Effector CD4-positive, alpha-beta T cell (primary cell): ENCODE measurements at places on chromosomes 11 and 22.

- no peak for DNase-seq
Observed at GRCh38 chr11:130427581-130428315, 661 bp downstream of the ADAMTS8 start.

DNA sequence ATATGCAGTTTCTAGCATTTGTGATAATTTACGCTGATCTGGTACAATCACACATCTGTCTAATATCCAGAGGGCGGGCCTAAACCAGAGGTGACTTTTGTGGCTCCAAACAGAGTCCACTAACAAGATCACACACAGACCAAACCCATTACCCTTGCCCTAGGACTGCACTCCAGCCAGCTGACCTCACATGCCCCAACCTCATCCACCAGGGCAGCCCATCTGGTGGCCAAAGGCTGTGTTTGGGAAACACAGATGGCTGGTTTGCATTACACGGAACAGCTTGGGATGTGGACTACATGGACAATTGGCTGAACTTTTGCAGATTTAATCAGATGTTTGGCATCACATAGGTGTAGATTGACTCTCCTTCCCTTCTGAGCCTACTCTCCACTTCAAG lies 228.2 kb downstream of the GRIK4 start:
- no peak for DNase-seq

DNA sequence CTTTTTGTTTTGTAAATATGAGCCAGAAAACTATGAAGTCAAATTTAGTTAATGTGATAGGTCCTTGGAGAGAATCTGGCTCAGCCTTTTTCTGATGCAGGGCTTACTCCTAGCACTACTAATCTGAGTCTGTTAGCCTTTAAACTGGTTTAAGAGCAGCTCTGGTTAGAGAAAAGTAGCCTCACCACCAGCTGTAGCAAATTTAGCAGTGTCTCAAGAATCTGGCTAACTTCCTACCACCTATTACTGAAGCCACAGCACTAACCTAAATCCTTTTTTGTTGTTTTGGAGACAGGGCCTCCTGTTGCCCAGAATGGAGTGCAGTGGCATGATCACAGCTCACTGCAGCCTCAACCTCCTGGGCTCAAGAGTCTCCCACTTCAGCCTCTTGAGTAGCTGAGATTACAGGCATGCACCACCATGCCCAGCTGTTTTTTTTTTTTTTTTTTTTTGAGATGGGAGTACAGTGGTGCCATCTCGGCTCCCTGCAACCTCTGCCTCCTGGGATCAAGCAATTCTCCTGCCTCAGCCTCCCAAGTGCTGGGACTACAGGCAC lies 13.9 kb downstream of the RBM4B start:
- no peak for DNase-seq

- no peak for DNase-seq
Observed at GRCh38 chr22:48760481-48761390, 1066.9 kb downstream of the BRD1 start.

DNA sequence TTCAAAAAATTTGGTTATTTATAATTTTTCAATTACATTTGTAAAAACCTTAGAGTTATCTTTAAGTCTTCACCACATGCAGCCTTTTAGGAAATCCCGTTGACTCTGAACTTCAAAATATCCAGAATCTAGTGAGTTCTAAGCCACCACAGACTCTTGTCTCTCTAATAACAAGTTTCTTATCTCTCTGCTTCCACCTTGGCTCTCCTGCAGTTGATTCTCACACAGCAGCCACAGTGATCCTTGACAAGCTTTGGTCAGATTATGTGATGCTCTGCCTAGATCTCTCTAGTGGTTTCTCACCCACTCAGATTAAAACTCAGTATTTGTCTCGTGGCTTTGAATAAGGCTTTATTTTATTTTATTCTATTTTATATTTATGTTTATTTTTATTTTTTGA lies 8.6 kb downstream of the HSD17B12 start:
- no peak for DNase-seq

- no peak for DNase-seq
Observed at GRCh38 chr11:82261367-82261766, 472.3 kb downstream of the FAM181B start.

DNA sequence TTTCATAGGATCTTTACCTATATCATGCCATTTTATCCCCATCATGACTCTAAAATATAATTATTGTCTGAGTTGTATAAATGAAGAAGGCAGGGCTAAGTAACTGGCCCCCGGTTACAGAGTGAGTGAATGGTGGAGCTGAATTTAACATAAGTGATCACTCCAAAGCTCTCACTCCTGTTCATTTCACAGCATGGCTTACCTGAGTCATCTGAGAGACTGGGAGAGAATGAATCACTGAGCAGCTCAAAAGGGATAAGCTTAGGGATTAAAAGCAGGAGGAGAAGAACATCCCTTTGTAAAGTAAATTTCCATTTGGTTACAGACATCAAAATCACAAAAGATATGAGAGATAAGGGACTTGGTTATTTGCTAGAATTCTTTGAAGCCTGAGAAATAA lies 294.0 kb upstream of the CTSC start:
- DNase-seq: no peak

GRCh38 chr11:47415091-47415854 lies 6.9 kb downstream of the SLC39A13 start:
- DNase-seq: no peak

DNA sequence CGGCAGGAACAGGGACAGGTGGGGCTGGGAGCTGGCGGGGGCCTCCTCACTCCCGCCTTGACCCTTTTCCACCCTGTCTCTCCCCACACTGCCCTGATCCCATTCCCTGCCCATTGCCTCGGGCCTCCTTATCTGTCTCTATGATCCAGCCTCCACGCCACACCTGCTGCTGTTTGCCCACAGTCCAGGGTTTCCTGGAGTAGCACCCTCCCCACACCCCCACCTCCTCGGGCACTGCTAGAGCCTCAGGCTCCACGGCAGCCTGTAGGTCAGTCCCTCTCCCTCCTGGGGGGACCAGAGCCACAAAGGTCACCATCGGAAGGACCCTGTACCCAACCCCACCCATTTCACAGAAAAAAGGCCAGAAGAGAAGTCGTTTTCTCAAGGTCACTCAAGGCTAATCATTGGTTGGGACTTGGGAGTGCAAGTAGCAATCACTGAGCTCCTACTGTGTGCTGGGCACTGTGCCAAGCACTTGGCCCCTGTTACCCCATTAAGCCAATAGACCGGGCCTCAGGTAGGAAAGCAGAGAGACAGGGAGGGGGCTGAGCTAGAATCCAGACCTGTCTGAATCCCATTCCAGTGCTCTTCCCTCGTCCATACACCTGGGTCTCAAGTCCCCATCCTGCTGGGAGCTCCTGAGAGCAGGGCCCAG lies 71.8 kb downstream of the PDE2A start:
- DNase-seq: no peak

DNA sequence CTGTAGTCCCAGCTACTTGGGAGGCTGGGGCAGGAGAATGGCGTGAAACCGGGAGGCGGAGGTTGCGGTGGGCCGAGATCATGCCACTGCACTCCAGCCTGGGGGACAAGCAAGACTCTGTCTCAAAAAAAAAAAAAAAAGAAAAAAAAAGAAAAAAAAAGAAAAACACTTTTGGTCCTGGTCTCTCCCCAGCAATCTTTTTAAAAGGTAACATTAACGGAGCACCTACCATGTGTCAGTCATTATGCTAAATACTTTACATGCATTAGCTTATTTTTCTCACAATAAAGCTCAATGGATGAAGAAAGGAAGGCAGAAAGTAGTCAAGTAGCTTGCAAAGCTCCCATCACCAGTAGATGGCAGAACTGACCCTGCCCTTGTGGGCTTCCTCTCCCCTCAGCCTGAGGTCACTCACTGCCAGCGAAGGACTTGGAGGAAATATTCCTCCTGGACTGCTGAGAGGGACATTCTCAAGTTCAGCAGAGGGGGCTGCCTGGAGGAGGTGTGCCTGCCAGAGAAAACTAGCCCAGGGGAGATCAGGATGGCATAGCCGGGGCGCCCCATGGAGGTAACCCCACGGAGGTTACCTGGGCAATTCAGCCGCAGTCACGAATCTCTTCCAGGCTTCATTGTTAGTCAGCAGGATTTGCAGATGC lies 15.5 kb downstream of the APOL3 start:
- no peak for DNase-seq

GRCh38 chr11:64245401-64245796 lies 1.3 kb downstream of the PPP1R14B start:
- peak; percentile 44 for DNase-seq

DNA sequence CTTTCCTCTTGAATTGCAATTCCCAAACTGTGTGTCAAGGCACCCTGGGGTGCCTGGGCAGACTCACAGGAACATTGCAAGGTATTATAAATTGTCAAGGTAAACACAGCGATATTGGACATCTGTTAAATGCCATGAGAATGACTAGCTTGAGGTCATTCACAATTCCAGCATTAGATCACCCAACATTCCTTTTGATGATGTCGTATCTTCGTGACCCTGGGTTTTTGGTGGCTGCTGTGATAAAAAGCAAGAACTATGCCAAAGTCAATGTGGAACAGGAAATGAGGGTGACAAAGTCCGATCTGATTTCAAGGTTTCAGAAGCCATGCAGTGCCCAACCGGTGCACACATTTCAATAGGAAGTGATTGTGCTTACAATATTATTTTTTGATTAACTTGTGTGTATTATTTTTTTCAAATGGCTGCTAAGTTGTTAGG lies 458.4 kb downstream of the MIAT start:
- no peak for DNase-seq

DNA sequence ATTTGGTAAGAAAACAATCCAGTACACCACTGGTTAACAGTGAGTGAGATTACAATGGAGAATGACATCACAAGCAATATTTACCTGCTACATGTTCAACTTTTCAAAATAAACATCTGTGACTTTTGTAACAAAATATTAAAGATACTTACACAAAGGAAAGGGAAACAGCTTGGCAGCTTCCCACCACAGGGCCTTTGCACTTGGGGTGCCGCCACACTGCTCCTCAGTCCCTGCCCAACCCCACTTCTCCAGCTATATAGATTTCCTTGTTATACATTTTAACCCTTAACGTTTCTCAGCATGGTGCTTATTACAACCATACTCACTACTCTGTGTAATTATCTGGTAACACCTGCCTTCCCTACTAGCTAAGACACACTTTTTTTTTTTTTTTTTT lies 10.9 kb downstream of the KMT5B start:
- DNase-seq: no peak

- no peak for DNase-seq
Observed at GRCh38 chr11:45087900-45088160, 58.6 kb upstream of the PRDM11 start.

GRCh38 chr11:62707277-62707861 lies at the start of the genes BSCL2 and GNG3:
BSCL2 (minus strand) TSS chr11:62707424; CDS start chr11:62707195, 229 bp downstream.
GNG3 (plus strand) TSS chr11:62707676; CDS start chr11:62708296, 620 bp downstream.
- DNase-seq: no peak

- DNase-seq: no peak
Observed at GRCh38 chr11:117287668-117288067, 3.5 kb upstream of the BACE1-AS start.

DNA sequence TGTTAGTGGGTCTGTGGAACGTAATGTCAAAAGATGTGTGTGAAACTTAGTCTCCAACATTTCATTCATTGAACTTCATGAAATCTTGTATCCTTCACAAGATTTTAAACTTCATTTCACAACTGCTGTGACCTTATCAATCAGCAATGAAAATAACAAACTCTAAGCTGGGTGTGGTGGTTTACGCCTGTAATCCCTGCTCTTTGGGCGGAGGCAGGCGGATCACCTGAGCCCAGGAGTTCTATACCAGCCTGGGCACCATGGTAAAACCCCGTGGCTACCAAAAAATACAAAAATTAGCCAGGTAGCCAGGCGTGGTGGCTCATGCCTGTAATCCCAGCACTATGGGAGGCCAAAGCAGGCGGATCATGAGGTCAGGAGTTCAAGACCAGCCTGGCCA lies 5.1 kb downstream of the CHKA start:
- no peak for DNase-seq

DNA sequence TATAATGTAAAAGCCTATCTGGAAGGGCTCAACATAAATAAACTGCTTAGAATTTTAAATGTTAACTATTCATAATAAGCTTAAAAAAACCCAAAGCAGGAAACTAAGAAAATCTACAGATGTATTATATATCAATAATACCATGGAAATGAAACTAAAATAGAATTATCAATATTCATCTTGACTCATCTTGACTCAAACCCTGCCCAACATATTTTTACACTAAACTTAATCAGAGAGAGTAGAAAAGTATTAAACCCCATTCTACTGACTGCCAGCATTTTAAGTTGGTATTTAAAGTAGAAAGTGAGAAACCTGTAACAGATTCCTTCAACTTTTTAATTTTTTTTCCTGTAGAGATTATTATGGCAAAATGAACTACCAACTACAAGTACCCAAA lies 149.2 kb downstream of the ENTHD1 start:
- DNase-seq: no peak

- DNase-seq: no peak
Observed at GRCh38 chr11:15539645-15540044, 424.9 kb downstream of the INSC start.

DNA sequence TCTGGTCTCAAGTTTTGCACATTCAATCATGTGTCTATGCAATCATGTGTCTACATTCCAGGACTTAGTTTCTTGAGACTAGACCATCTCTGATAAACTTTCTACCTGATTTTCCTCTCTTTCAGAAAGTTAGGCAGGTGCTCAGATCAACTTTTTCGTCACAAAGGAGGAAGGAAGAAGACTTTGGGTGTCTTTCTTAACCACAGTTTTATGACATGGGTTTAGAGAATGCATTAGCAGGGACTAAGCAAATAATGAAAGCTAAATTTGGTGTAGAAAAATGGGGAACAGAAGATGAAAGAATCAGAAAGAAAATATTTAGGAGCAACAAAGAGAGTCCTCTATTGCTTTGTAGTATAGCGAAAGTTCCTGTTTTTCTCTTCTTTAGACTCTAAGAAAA lies 7.7 kb upstream of the GLYATL1B start:
- no peak for DNase-seq

DNA sequence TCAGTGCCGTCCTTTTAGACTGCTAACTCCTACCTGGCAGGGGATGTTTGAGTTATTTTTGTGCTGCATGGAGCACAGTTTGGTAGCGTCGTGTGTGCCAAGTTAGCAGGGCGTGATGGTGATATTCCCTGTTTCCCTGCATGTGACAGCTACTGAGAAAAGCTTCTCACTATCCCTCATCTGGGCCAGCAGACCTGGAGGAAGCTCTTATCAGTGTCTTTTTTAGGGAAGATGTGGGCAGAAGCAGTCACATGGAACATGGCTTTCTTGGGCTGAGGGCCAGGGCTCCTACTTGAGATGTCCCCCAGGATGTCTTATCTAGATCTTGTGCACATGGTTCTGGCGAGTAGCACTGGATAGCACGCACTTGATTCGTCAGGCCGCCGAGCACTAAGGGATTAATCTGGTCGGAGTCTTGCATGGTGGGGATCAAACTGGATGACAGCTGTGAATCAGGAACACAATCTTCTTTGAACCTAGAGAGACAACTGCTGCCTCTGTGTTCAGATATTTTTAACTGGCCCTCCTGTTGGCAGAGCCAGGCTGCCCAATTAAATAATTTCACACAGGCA lies 33.8 kb downstream of the TECTA start:
- DNase-seq: no peak

- no peak for DNase-seq
Observed at GRCh38 chr11:113827477-113827876, 47.9 kb downstream of the CLDN25 start.
